Kasumi-1 (cell line): ENCODE measurements at places on chromosomes 1 and 21.

DNA sequence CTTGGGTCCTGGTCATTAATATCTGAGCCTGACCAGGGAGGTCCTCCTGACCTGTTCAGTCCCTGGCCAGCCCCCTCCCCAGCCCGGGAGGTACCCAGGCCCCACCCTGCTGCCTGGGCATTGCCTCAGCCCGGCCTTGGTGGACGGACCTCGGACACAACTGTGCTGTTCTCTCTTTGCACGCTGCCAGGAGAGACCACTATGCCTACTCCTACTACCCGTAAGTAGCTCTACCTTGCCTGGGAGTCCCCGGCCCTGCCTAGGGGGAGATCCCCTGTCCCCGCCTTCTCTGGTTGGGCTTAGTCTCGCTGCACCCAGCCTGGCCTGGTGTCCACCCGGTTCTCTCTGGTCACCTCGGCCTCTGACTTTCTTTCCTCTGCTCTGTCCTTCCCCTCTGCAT lies 53.2 kb downstream of the PTPRU start:
- no peak for DNase-seq

GRCh38 chr1:59316497-59317128 lies 19.7 kb downstream of the FGGY start:
- no peak for DNase-seq

DNA sequence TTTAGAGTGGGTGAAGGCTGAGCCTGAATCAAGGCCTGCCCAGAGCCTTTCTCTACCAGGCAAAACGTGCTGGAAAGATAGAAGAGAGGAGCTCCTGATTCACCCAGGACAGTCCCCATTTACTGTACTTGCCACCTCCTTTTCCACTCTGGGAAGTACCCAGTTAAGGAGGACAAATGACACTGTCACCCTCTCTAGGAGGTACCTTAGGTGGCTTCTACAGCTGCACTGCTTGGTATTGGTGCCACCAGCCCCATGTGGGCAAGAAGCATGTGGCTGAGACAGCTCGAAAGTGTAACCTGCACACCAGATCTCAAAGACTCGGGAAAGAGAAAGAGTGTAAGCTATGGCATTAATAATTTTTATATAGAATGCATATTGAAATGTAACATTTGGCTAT lies 42.3 kb downstream of the RUNX1 start:
- DNase-seq: no peak

- DNase-seq: no peak
Measured at GRCh38 chr1:113874012-113874879, 2.7 kb upstream of the PTPN22 start.

- DNase-seq: peak; percentile 61
Measured at GRCh38 chr1:28314547-28314941, 14.3 kb upstream of the MED18 start.

GRCh38 chr1:109493227-109493626 lies 667 bp upstream of the CYB561D1 start:
- DNase-seq: no peak

GRCh38 chr1:57518496-57518895 lies 94.6 kb upstream of the DAB1 start:
- no peak for DNase-seq
